ENCODE measurements at places on chromosomes 3 and 15. TPM values are rescaled to one million over a fixed set of nuclear protein-coding genes. Genes with fewer than 3 reads are reported as not detected.

MORC1 gene
- not detected for total RNA-seq

PARP14 gene
- total RNA-seq = 23.1 TPM

CYP8B1 gene
- total RNA-seq = not detected

C3orf49 gene
- total RNA-seq = not detected

COL8A1 gene
- 119 TPM for total RNA-seq

MYLK gene
- total RNA-seq = 521 TPM

CPNE4 gene
- not detected for total RNA-seq

IL20RB gene
- 0.56 TPM for total RNA-seq

GATM gene
- 0.28 TPM for total RNA-seq

SLC51B gene
- not detected for total RNA-seq

KLHL40 gene
- not detected for total RNA-seq

CIDEC gene
- total RNA-seq = not detected

TJP1 gene
- total RNA-seq = 43.4 TPM

BTBD1 gene
- total RNA-seq = 78.7 TPM

EPHB1 gene
- total RNA-seq = 0.36 TPM

CPNE9 gene
- not detected for total RNA-seq

SEMA6D gene
- total RNA-seq = 18.3 TPM

CTDSPL2 gene
- 97.5 TPM for total RNA-seq

NTRK3 gene
- under 0.01 TPM for total RNA-seq

MCF2L2 gene
- under 0.01 TPM for total RNA-seq

DRD3 gene
- total RNA-seq = not detected

TEX55 gene
- not detected for total RNA-seq

SAXO2 gene
- not detected for total RNA-seq

SLC12A8 gene
- total RNA-seq = 2.2 TPM

TAGLN3 gene
- total RNA-seq = 3.2 TPM

CLDN16 gene
- under 0.01 TPM for total RNA-seq

LMOD3 gene
- total RNA-seq = not detected

CAPN3 gene
- total RNA-seq = under 0.01 TPM

SH3GL3 gene
- total RNA-seq = not detected

ATP13A5 gene
- not detected for total RNA-seq

TGM4 gene
- under 0.01 TPM for total RNA-seq

GHSR gene
- total RNA-seq = not detected

CCDC39 gene
- not detected for total RNA-seq

TMCO5A gene
- total RNA-seq = not detected

GCNT3 gene
- total RNA-seq = not detected

CMTM8 gene
- total RNA-seq = not detected

MTHFS gene
- total RNA-seq = 8.3 TPM

CCR4 gene
- not detected for total RNA-seq

SKOR1 gene
- not detected for total RNA-seq

POLQ gene
- 5.0 TPM for total RNA-seq

ARPIN gene
- 3.9 TPM for total RNA-seq

COL6A6 gene
- not detected for total RNA-seq

GP5 gene
- under 0.01 TPM for total RNA-seq

SLC27A2 gene
- total RNA-seq = not detected

SRGAP3 gene
- total RNA-seq = 1.4 TPM

DCUN1D1 gene
- 48.9 TPM for total RNA-seq

SH2D7 gene
- total RNA-seq = not detected

CNTN3 gene
- 3.6 TPM for total RNA-seq

CYP11A1 gene
- 0.28 TPM for total RNA-seq

WNT7A gene
- not detected for total RNA-seq

SAMD7 gene
- not detected for total RNA-seq

SLC25A38 gene
- total RNA-seq = 16.1 TPM

ATP13A4 gene
- not detected for total RNA-seq

LMCD1 gene
- 50.0 TPM for total RNA-seq

SI gene
- not detected for total RNA-seq

TRPM1 gene
- total RNA-seq = 0.28 TPM

LRRIQ4 gene
- total RNA-seq = not detected

DAZL gene
- not detected for total RNA-seq

ANKRD34C gene
- not detected for total RNA-seq
